Stimulated activated CD8-positive, alpha-beta memory T cell treated with anti-CD3 and anti-CD28 coated beads, Interleukin-7, amount 100 ng/mL, for 1 hour (primary cell): ENCODE measurements at places on chromosomes 11 and 22.

GRCh38 chr11:19259487-19260345 is 19.0 kb upstream of the E2F8 start:
- DNase-seq, result peak; percentile 44

GRCh38 chr11:63843041-63843440 is 4.1 kb downstream of the MARK2 start:
- no peak for DNase-seq

DNA sequence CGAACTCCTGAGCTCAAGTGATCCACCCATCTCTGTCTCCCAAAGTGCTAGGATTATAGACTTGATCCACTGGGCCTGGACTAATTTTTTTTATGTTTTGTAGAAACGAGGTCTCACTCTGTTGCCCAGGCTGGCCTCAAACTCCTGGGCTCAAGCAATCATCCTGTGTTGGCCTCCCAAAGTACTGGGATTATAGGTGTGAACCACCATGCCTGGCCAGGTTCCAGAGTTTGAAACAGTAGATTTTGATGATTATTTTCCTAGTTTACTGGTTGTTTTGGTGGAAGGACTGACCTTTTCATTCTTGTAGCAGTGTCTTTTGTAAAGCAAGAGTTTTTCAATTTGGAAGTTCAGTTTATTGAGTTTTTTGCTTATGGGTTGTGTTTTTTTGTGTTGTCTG is 15.0 kb downstream of the CABIN1 start:
- DNase-seq, result no peak

- DNase-seq, result no peak
Measured at GRCh38 chr11:62190011-62190410, at the start of gene SCGB1D1. SCGB1D1 (plus strand) TSS chr11:62190216; CDS start chr11:62190285, 69 bp downstream.
